ENCODE measurements at places on chromosomes 11 and 22.
A peak's percentile ranks its signal among the peaks of the same experiment; 100 is the strongest.

DNA sequence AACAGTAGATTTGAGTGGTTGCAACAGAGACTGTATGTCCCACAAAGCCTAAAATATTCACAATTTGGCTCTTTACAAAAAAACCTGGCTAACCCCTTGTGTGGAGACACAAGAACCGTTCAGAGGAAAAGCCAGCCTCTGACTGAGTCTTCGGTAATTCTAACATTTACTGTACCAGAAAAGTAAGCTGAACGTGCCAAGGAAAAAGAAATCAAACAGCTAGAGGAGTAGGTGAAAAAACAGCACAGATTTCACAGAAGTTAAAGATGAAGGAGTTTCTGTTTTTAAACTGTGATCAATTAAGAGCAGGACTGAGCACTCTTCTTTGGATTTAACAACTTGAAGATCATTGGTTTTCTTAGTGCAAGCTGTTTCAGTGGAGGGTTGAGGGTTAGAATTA lies 424.7 kb upstream of the KIRREL3 start:
- no peak for DNase-seq

- DNase-seq = no peak
Observed at GRCh38 chr11:278001-278951, at the start of gene NLRP6. TSS of gene NLRP6 (plus strand) at chr11:278407. CDS start at chr11:278570, 163 bp downstream.

- peak; percentile 7 for DNase-seq
Observed at GRCh38 chr11:13782390-13783075, 114.1 kb downstream of the FAR1 start.

- no peak for DNase-seq
Observed at GRCh38 chr22:32237906-32238305, 17.2 kb downstream of the SLC5A4 start.
